ENCODE measurements at places on chromosomes 2 and 18.

DNA sequence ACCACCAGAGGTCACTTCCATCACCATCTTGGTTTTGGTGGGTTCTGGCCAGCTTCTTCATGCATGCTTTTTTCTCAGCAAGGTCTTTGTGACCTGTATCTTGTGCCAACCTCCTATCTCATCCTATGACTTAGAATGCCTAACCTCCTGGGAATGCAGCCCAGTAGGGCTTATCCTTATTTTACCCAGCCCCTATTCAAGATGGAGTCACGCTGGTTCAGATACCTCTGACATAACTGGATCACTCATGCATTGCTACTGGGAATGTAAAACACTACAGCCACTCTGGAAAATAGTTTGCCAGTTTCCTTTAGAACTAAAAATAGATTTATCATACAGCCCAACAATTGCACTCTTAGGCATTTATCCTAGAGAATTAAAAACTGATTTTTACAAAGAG, 219.2 kb downstream of the IRS1 start:
- DNase-seq, result no peak

DNA sequence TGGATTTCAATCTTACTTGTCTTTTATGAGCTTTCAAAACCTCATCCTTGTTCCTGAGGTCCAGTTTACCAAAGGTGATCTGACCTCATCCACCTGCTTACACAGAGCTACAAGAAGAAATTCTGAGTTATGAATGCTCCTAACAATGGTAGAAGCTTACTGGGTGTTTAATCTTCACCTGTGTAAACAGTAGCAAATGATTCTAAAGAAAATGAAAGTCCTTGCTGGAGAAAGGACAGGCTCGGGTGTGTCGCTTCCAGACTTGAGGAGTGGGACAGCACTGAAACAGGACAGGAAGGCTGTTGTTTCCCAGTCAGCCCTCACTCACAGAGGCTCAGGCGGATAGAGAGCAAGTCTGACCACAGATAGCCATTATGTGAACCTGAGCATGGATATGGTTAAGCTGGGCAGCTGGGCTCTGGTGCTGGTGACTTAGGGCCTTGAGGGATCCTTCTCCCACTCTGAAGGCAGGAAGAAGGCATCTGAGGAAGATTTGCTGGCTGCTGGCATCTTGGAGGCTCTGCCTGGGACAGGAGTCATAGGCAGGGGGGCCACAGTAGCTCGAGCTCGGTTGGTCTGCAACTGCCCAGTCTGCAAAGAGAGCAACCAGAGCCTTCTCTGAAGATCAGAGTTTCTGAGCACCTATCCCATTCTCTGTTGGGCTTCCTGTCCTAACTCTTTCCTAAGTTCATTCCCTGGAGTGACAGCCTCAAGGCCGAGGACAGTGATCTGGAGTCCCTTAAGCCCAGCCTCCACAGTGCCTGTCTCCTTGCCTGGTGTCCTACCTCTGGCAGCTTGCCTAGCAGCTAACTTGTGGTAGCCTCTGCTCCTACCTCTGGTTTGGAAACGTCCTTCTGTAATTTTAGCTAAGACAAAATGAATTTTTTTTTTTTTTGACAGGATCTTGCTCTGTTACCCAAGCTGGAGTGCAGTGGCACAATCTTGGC, 4.0 kb downstream of the DOK1 start:
- DNase-seq, result no peak

DNA sequence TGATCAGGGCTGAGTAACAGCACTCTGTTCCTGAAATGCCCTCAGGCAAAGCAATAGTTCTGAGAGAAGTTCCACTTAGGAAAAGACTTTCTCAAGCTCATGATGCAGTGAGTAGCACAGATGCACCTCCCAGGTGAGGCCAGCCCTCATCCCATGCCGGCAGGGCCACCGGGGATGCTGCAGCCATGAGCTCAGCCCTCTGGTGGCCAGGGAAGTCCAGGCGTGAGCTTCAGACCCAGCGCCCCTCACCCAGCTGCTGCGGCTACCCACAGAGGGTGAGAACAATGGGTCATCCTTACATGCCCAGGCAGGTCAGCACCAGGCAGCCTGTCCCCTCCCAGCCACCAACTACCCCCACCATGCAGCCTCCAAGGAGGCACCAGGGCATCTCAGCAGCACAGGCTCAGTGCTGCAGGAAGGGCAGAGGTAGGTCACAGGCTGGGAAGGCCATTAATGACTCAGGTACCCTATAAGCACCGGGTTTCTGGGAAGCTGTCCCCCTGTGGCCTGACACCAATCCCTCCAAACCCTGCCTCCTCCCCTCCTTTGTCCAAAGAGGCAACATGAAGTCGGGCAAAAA, 50.6 kb downstream of the TTC32 start:
- DNase-seq, result no peak

DNA sequence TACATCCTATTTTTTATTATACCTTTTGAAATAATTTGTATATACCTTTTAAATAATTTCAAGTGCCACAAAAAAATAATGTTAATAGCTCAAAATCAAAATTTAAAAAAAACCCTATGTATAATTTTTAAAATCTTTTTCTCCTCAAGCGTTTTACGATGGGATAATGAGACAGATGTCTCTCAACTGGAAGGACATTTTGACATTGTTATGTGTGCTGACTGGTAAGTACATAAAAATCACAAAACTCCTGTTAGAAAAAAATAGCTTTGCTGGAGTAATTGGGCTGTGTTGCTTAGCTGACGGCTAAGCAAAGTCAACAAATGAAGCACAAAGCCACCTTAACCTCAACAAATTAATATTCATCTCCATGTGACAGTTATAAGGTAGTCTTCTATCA, 198.0 kb upstream of the SIX3 start:
- DNase-seq, result no peak

- no peak for DNase-seq
Observed at GRCh38 chr2:54183281-54183680, 67.9 kb downstream of the ACYP2 start.

- no peak for DNase-seq
Observed at GRCh38 chr2:144834363-144834762, 314.4 kb upstream of the ZEB2 start.

- no peak for DNase-seq
Observed at GRCh38 chr2:226489775-226490541, 309.7 kb downstream of the IRS1 start.

Data from stimulated activated CD4-positive, alpha-beta T cell treated with anti-CD3 and anti-CD28 coated beads, Interleukin-4, amount 100 ng/mL, for 24 hours (primary cell).